Caco-2 (cell line): ENCODE measurements at places on chromosomes 4 and X. TPM values are rescaled to one million over a fixed set of nuclear protein-coding genes. Genes with fewer than 3 reads are reported as not detected.

DNA sequence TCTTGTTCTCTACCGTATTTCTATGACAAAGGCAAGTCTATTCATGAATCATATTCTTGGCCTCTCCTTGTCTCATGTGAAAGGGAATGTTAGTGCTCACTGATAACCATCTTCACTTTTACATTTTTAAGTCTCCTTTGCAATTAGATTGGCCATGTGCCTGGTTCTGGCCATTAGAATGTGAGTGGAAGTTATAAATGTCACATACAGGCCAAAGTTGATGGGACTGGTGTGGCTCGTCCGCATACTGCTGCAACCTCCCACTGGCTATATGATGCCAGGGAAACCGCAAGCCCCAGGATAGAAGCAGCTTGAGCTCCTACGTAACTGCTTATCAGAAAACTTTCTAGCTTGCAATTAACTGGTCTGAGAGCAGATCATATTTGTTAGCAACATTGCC, 86.1 kb downstream of the MAGEC1 start:
- no peaks in the 10 kb centered on the region for H3K36me3 ChIP-seq
- no peak overlapping the region for H3K4me3 ChIP-seq
- no peaks in the 10 kb centered on the region for H3K27me3 ChIP-seq
- no peak overlapping the region for H3K27ac ChIP-seq
- H3K4me1 ChIP-seq = no peaks in the 10 kb centered on the region

GRCh38 chrX:72208126-72208800, 26.7 kb downstream of the PIN4 start:
- no peak overlapping the region for H3K4me3 ChIP-seq
- no peaks in the 10 kb centered on the region for H3K36me3 ChIP-seq
- no peaks in the 10 kb centered on the region for H3K27me3 ChIP-seq
- no peaks in the 10 kb centered on the region for H3K4me1 ChIP-seq
- DNase-seq = no peak
- no peak overlapping the region for H3K27ac ChIP-seq

DNA sequence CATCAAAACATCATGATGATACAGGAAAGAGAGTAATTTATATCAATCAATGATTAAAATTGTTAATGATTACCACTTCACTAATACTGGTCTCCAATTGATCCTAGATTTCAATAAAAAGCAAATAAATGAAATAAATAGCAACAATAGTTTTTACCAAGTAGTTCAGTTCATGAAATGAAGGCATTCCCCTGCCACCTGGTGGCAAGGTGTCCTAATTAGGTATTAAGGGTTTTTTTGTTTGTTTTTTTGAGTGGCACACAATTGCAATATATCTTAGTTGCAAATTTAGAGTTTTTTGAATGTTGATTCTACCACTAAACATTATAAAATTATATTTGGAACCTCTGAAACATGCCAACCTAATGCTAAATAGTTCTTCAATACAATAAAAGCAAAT, 157.4 kb upstream of the PDE5A start:
- peak; percentile 34 for DNase-seq
- H3K27me3 ChIP-seq = no peaks in the 10 kb centered on the region
- no peaks in the 10 kb centered on the region for H3K36me3 ChIP-seq
- H3K4me1 ChIP-seq = no peaks in the 10 kb centered on the region
- no peak overlapping the region for H3K4me3 ChIP-seq
- no peak overlapping the region for H3K27ac ChIP-seq

GRCh38 chrX:5746231-5746630, 482.4 kb downstream of the NLGN4X start:
- H3K27me3 ChIP-seq = no peaks in the 10 kb centered on the region
- H3K4me1 ChIP-seq = no peaks in the 10 kb centered on the region
- H3K36me3 ChIP-seq = no peaks in the 10 kb centered on the region
- no peak overlapping the region for H3K4me3 ChIP-seq

GRCh38 chr4:156298230-156298629, 344.6 kb upstream of the CTSO start:
- H3K27ac ChIP-seq = no peak overlapping the region
- no peak overlapping the region for H3K4me3 ChIP-seq
- no peaks in the 10 kb centered on the region for H3K36me3 ChIP-seq
- peaks cover 16% of the 10 kb centered on the region for H3K4me1 ChIP-seq

- H3K4me3 ChIP-seq = no peak overlapping the region
- no peak overlapping the region for H3K27ac ChIP-seq
- H3K4me1 ChIP-seq = no peaks in the 10 kb centered on the region
- H3K36me3 ChIP-seq = no peaks in the 10 kb centered on the region
- no peak for DNase-seq
Measured at GRCh38 chr4:88722828-88723227, 25.2 kb upstream of the NAP1L5 start.

GRCh38 chr4:78022517-78022916, 34.6 kb upstream of the FRAS1 start:
- no peaks in the 10 kb centered on the region for H3K27me3 ChIP-seq
- no peak overlapping the region for H3K27ac ChIP-seq
- H3K4me3 ChIP-seq = no peak overlapping the region
- no peak for DNase-seq
- H3K36me3 ChIP-seq = no peaks in the 10 kb centered on the region
- no peaks in the 10 kb centered on the region for H3K4me1 ChIP-seq

GRCh38 chr4:105837037-105837436, 58.2 kb upstream of the NPNT start:
- H3K4me3 ChIP-seq = no peak overlapping the region
- no peaks in the 10 kb centered on the region for H3K27me3 ChIP-seq
- H3K27ac ChIP-seq = peak overlapping the region; percentile 8

DNA sequence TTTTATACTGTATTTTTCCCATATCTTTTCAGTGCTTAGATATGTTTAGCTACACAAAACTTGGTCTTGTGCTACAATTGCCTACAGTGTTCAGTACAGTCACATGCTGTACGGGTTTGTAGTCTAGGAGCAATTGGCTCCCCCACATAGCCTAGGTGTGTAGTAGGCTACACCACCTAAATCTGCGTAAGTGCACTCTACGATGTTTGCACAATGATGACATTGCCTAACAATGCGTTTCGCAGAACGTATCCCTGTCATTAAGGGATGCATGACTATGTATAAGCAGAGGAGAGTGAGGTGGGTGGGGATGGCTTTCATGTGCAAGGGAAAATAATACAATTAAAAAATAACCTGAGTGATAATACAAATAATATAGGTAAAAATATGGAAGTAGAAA, 131.4 kb downstream of the GBA3 start:
- H3K36me3 ChIP-seq = no peaks in the 10 kb centered on the region
- H3K27me3 ChIP-seq = no peaks in the 10 kb centered on the region
- no peak overlapping the region for H3K4me3 ChIP-seq
- H3K27ac ChIP-seq = no peak overlapping the region
- H3K4me1 ChIP-seq = no peaks in the 10 kb centered on the region

- DNase-seq = no peak
- no peaks in the 10 kb centered on the region for H3K27me3 ChIP-seq
- no peaks in the 10 kb centered on the region for H3K36me3 ChIP-seq
- no peak overlapping the region for H3K4me3 ChIP-seq
- no peaks in the 10 kb centered on the region for H3K4me1 ChIP-seq
- no peak overlapping the region for H3K27ac ChIP-seq
Measured at GRCh38 chr4:2289955-2290333, 28.0 kb upstream of the MXD4 start.

DNA sequence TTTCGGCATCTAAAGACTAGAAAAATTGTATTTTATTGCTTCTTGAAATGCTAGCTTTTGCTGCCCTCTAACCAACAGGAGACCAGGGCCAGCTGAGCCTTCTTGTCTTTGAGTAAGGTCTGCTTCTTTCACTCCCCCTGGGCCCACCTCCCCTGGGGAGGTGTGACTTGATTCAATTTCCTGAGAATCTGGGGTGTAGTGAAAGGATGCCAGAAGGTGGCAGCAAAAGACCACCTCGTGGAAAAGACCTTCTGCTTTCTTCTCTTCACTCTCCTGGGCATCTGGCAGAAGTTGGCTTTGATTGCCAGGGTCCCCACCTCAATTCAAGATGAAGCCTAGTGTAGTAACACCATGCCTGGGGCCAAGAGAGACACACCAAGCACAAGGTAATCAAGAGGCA, 96.5 kb upstream of the MAOA start:
- H3K36me3 ChIP-seq = no peaks in the 10 kb centered on the region
- H3K4me1 ChIP-seq = peaks cover 7% of the 10 kb centered on the region; the same call in 1 of the 2 replicates
- H3K27me3 ChIP-seq = no peaks in the 10 kb centered on the region
- peak; percentile 49 for DNase-seq
- H3K4me3 ChIP-seq = no peak overlapping the region
- no peak overlapping the region for H3K27ac ChIP-seq

DNA sequence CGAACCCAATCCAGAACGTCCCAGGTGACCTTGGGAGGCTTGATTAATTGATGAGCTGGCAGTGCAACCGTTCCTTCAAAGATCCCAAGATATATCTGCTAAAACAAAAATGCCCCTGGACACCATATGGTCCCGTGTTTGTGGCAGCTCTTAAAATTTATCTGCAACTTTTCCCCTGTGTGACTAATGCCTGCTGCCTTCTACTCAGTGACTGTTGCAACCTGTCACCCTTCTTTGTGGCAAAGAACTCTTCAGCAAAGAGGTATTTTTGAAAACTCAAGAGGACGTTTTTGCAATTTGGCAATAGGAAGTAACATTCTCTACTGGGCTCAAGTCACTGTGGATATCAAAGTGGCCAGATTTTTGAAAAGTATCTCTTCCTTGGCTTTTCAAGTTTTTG, 75.8 kb upstream of the SOD3 start:
- H3K4me1 ChIP-seq = no peaks in the 10 kb centered on the region
- no peak overlapping the region for H3K4me3 ChIP-seq
- DNase-seq = no peak
- no peaks in the 10 kb centered on the region for H3K27me3 ChIP-seq
- H3K36me3 ChIP-seq = no peaks in the 10 kb centered on the region
- no peak overlapping the region for H3K27ac ChIP-seq

DNA sequence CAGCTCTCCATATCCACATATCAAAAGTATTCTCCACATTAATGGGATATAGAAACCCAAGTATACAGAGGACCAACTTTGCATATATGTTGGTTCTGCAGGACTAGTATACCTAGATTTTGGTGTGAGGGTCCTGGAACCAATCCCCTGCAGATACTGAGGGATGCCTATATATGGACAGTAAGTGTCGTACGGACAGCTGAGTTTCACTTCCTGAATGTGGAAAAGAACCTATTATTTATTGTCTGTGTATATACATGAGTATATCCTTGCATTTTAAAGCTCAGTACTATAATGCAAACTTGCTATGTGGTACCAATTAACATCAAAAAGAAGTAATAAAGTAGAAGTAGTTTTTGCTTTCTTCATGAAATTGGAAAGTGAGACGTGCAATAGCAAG, 101.9 kb downstream of the FBXW7 start:
- H3K36me3 ChIP-seq = no peaks in the 10 kb centered on the region
- H3K27me3 ChIP-seq = no peaks in the 10 kb centered on the region
- peaks cover 26% of the 10 kb centered on the region for H3K4me1 ChIP-seq
- no peak for DNase-seq
- H3K4me3 ChIP-seq = no peak overlapping the region

- no peaks in the 10 kb centered on the region for H3K27me3 ChIP-seq
- H3K4me3 ChIP-seq = no peak within 1 kb of the TSS
- H3K36me3 ChIP-seq = no peaks in the 10 kb centered on the region
- H3K27ac ChIP-seq = no peak within 1 kb of the TSS
Measured at GRCh38 chr4:76074468-76074867, at the start of gene ART3. Gene ART3 (plus strand): TSS chr4:76074709. CDS start chr4:76075890, 1,181 bp downstream.

- no peak overlapping the region for H3K27ac ChIP-seq
- H3K27me3 ChIP-seq = no peaks in the 10 kb centered on the region
- no peaks in the 10 kb centered on the region for H3K36me3 ChIP-seq
- DNase-seq = no peak
Measured at GRCh38 chrX:26373829-26374228, 157.9 kb downstream of the MAGEB5 start.

SOD3 gene
- 3.8 and 6.6 TPM in 2 replicates for total RNA-seq

PLP2 gene
- total RNA-seq = 54.2 and 73.9 TPM in 2 replicates

ATP6AP2 gene
- 86.6 and 90.0 TPM in 2 replicates for total RNA-seq

PPP2R2C gene
- not detected in 2 replicates for total RNA-seq

TACC3 gene
- 104 and 106 TPM in 2 replicates for total RNA-seq

GABRG1 gene
- not detected in 2 replicates for total RNA-seq

COX7B2 gene
- total RNA-seq = not detected in 2 replicates

DCAF8L2 gene
- total RNA-seq = not detected in 2 replicates

GNRHR gene
- not detected in 2 replicates for total RNA-seq

FAM184B gene
- not detected in 2 replicates for total RNA-seq
